ENCODE measurements at places on chromosomes 5 and 9. TPM values are rescaled to one million over a fixed set of nuclear protein-coding genes. Genes with fewer than 3 reads are reported as not detected.

Gene SV2C
- 0.20 TPM for total RNA-seq

DNA sequence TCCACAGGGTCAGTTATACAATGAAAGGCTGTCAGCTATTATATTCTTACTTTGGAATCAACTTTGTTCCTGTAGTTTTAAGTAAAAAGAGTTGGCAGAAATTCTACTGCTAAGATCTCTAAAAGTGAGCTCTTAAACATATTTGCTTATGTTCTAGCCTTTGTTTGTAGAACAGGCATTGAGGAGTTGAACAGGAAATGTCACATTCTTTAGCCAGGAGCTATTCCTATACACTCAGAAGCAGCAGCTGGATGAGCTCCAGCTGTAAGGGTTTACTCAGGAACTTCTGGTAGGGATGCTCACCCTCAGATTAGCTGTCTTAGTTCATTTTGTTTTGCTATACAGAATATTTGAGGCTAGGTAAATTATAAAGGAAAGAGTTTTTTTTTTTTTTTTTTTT is 22.4 kb upstream of the SPINK14 start:
- peak; percentile 74 for DNase-seq

DNA sequence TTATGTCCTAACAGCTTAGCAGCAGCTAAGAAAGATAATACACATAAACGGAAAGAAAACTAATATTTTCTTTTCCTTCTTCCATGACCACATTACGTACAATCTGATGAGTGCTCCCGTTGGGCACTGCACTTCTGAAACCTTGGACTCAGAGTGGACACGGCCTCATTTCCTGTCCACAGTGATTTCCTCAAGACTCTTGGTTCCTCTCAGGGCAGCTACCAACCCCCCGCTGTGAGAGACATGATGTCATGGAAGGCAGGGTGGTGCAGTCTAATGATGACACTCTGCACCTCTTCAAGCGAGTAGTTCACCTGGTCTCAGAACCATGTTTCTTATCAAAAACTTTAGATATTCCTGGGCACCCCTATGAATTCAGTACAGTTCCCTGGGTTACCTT is 68.7 kb upstream of the CTSL start:
- no peak for DNase-seq

GRCh38 chr5:149550594-149551226 is 529 bp downstream of the CSNK1A1 start:
- DNase-seq: no peak

Gene CMYA5
- 4.5 TPM for total RNA-seq

Gene MACIR
- 13.0 TPM for total RNA-seq

DNA sequence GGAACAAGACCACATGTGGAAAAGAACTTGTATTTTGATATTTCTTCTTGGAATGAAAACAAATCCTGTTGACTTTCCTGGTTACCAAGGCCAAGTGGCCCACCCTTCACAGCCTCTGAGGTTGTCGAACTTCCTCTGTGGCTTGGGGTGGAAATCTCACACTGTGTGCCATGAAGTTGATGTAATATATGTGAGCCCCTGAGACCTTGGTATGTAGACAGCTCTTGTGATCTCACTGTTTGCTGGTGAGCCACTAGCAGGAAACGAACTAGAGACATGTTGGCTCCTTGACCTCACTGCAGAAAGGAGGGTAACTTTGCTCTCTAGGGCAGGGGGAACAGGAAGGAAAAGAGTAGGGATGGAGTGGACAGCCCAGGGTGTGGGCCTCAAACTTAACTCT is 159.4 kb downstream of the ARHGAP26 start:
- no peak for DNase-seq

- DNase-seq: no peak
Observed at GRCh38 chr9:20550326-20550725, 72.0 kb downstream of the MLLT3 start.

Gene FCN2
- total RNA-seq: 2.6 TPM

Gene RELL2
- total RNA-seq: 10.2 TPM

DNA sequence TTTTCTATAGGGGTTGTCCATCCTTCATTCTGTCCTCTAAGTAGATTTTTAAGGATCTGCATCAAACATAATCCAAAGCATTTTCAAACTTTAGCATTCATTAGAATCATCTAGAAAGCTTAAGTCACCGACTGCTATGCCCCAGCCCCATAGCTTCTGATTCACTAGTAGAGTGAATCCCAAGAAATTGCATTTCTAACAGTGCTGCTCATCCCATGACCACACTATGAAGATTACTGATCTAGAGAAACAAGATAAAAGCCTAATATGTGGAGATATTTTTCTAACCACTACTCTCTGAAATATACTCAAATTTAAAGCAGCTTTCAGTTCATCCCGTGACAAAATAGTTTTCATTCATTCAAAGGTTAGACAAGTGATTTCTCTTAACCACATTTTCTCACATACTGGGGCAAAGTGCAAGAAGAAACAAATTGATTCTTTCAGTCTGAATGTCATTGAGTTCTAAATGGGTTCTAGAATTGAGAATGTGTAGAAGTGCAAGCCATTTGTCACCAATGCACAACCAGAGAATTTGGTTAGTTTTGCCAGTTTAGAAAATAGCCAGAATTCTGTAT is 286.9 kb upstream of the CD180 start:
- DNase-seq: no peak

GRCh38 chr5:172852490-172853354 is 18.7 kb downstream of the ERGIC1 start:
- DNase-seq: peak; percentile 64

DNA sequence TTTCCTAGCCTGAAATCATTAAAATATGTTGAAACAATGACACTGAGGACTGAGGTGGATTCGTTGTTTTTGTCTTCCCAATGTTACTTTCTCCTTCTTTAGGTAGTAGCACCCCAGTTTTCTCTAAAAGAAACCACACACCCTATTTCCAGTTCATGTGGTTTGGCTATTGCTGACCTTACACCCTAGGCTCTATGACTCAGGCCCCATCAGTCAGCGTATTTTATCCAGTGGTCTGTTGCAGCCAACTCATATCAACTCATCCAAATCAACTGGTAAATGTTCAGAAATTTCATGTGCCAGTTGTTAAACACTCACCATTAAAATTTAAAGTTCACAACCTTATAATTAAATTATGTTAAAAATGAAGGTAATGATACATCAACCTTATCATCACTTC is 44.6 kb upstream of the NFIB start:
- DNase-seq: no peak

Gene CANX
- total RNA-seq: 696 TPM

- no peak for DNase-seq
Observed at GRCh38 chr9:87643107-87643650, 82.7 kb upstream of the CTSL start.

DNA sequence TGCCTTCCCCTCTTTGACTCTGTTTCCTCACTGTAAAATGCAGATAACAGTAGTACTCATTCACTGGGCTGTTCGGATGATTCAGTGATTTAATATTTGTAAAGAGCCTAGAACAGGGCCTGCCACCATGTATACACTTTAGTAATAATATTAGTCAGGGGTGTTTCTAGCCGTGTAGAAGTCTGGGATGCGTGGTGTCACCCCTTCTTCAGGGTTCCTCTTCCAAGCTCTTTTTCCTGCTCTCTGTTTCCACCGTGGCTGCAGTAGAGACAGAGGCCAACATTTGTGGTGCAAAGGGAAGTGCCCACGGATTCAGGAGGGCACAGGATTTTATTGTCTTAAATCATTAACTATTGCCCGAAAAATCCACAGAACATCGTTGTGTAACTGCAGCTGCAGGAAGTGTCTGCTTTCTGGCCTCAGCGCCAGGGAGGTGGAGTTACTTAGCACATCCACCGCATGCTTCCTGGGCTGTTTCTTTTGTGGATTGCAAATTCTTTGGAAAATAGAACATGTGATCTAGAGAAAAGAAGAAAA is 61.7 kb downstream of the TRIO start:
- DNase-seq: peak; percentile 61

Gene SREK1IP1
- total RNA-seq: 17.1 TPM

Gene RMRP
- total RNA-seq: 17,824 TPM

DNA sequence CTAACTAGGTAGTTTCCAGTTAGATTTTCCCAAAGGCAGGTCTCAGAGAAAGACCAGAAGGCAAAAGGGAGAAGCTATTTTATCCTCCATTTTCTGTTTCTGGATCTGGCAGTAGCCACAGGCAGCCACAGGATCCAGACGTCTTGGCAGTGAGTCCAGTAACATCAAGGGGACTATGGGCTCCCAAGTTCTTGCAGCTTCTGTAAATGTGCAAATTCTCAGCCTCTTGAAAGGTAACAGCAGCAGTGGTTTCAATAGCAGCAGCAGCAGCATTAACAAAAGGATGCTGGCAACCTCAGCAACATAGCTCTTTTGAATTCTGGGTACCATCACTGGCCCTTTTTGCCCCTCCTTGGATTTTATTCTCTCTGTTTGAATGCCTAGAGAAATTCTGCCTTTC is 27.1 kb upstream of the IL33 start:
- no peak for DNase-seq

All from mucosa of gallbladder (tissue), 1 donor.